Lower lobe of right lung (tissue), 2 donors: ENCODE measurements at places on chromosomes 1 and 21.
A peak's percentile ranks its signal among the peaks of the same experiment; 100 is the strongest.

GRCh38 chr1:201022493-201022819 is 1.1 kb downstream of the KIF21B start:
- no peak for DNase-seq

DNA sequence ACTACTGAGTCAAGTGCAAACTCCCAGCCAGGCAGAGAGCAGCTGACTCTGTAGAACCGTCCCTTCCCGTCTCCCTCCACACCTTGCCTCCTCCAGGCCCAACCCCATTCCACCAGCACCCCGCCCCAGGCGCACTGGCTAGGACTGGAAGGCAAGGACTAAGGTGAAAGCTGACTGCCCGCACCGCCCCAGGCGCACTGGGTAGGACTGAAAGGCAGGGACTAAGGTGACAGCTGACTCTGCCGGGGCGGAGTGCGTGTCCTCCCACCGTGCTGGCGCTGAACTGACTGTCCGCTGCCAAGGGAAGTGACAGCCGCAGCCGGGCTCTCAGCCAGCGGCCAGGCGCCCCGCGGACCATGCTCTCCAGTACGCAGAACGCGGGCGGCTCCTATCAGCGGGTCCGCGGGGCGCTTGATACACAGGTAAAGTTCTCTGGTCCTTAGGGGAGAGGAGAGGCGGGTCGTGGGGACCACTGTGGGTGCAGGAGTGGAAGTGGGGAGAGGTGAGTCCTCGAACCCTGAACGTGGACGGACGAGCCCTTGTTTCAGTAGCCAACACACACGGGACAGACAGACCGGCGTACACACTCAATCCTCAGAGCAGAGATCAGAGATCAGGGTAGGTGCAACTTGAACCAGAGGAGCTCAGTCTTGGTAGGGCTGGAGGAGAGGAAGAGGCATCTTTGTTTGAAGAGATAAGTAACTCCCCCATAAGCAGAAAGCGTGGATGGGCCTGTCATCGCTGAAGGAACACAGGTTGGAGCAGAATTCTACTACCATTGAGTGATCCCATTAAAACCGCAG is 58.0 kb downstream of the RBM11 start:
- peak; percentile 83 for DNase-seq

GRCh38 chr1:93716163-93716562 is 34.5 kb upstream of the BCAR3 start:
- no peak for DNase-seq

DNA sequence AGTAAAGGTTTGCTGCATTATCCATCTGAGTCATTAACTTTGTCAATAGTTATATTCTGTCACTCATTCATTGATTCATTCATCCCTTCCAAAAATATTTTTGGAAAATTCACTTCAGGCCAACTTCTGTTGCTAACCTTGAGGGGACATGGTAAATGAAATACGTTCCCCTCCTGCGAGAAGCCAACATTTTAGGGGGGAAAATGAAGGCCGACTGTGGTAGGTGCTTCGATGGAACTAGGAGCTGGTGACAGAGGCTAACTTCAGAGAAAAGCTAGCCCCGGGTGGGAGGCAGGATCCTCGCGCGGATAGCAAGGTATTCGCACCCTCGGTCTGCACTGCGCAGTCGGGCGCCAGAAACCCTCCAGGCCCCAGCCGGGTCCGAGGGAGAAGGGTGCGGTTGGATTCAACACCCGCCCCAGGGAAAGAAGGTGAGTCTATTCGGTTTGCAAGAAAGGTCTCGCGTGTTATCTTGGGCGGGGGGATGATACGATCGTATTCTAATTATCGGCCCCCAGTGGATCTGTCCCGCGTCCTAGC is 646 bp upstream of the RRP15 start:
- peak; percentile 48 for DNase-seq

- no peak for DNase-seq
Measured at GRCh38 chr1:12654657-12655056, 10.8 kb downstream of the AADACL4 start.

DNA sequence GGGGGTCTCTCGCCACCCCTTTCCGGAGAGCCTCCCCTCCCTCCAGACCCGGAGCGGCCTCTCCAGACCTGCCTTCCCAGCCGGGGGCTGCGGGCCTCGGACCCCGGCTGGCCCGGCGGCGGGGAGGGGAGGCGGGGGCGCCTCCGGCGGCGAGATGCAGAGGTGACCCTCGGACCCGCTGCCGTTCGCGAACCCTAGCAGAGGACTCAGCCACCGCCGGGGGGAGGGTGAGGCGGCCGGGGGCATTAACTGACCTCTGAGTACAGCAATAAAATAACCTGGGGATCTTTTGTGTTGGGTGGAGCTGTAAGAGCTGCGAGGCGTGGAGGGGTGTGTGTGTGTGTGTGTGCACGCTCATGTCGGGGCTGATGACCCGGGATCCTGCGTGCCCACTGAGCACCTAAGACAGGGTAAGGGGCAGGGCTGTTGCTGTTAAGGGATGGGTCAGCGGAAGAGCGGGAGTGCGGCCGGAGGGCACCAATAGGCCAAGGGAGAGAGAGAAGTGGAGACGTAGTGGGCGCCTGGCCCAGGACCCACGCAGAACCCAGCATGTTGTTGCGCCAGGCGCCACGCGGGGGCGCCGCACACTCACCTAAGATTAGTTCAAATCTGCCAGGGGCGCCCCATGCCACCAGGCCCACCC is 6.3 kb downstream of the HAPLN2 start:
- peak; percentile 66 for DNase-seq

DNA sequence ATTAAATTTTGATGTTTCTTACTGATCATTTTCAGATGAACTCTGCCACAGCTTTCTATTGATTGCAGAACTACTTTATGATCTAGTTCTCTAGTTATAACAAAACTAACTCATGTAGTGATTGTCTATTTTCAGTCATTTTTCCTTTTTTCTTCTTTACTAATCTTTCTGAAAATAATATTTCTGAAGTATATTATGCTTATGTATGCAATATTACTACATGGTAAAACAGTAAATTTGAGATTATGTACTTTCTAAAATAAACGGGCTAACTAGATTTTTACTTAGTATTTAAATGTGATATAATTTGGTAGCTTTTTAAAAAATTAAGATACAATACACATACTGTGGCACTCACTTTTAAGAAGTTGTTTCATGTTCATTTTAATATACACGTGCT is 7.6 kb downstream of the TSNAX start:
- no peak for DNase-seq

DNA sequence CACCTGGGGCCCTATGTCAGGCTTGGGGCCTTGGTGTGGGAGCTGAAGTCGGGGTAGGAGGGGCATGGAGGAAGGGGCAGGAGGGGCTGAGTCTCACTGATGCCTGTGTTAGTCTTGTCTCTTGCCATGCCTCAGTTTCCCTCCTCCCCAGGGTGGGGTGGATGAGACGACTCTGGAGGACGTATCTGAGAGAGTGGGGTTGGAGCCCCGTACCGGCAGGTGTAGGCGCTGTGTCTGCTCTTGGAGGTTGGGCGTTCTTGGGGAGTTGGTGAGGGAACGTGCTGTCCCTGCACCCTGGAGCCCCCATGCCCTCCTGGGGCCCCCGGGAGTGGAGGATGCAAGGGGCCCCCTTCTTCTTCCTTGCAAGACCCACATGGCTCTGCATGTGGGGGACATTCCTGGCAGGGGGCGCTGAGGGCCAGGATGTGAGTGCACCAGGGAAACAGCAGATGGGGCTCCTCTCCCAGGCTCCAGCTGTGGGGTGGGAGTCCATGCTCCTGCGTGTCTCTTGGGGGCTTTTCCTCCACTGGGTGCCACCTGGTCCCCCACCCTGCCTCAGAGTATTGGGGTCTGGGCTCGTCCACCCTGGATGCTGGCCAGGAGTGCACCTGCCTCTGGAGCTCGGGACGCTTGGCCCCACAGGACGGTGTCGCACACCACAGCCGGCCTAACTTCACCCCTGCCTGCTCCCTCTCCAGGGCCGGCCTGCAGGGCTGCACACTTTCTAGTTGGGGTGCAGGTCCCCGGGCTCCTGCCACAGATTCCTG is 1.4 kb upstream of the TNFRSF14 start:
- no peak for DNase-seq

- DNase-seq, result no peak
Measured at GRCh38 chr1:24374891-24375786, 38.4 kb downstream of the STPG1 start.

- no peak for DNase-seq
Measured at GRCh38 chr1:10900691-10901090, 104.2 kb upstream of the CASZ1 start.
